ENCODE measurements at places on chromosomes 11 and 22.

DNA sequence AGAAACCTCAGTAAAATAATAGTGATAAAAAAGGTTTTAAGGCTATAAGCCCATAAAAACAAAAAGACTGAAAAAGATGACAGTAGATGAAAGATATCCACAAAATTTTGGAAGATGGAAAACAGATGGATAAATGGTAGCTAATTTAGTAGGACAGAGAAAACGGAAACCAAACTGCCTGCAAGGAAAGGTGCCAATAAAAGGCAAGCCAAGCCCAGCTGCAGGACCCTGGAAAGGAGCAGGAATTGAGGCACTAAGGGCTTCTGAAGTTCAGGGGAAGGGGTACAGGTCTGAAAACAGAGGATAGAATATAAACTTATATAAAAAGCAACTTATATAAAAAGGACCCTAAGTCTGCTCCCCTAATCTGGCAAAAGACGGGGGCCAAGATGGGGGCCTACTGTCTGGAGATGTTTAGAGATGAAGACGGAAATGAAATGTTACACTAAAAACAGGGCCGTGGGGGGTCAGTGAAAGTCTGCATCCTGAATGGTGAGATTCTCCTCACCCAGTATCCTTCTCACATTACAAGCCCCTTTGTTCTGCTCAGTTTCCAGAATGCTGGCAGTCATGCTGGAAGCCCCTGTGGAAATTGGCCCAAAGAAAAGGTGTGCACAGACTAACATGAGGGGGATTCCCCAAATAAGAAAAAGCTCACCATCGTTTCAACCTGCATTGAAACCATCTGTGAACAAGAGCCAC lies 269.3 kb upstream of the PITPNB start:
- no peak for DNase-seq

GRCh38 chr11:125494974-125495725 lies 915 bp downstream of the FEZ1 start:
- DNase-seq, result peak; percentile 47

GRCh38 chr11:46117842-46118241 lies 3.4 kb downstream of the PHF21A start:
- no peak for DNase-seq

DNA sequence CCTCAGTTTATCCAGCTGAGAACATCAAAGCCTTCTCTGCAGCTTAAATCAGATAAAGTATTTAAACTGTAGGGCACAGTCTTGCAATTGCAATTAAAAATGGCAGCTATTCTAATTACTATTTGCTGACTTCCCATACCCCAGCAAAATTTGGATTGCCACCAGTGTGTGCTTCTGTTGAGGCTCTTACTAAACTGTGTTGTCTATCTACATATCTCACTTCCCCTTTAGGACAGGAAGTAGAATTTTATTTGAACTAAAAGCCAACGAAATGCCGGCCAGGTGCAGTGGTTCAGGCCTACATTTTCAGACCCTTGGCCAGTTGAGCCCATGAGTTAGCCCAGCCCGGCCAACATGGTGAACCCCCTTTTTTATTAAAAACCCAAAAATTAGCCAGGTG lies 7.1 kb downstream of the SAA4 start:
- DNase-seq, result no peak

DNA sequence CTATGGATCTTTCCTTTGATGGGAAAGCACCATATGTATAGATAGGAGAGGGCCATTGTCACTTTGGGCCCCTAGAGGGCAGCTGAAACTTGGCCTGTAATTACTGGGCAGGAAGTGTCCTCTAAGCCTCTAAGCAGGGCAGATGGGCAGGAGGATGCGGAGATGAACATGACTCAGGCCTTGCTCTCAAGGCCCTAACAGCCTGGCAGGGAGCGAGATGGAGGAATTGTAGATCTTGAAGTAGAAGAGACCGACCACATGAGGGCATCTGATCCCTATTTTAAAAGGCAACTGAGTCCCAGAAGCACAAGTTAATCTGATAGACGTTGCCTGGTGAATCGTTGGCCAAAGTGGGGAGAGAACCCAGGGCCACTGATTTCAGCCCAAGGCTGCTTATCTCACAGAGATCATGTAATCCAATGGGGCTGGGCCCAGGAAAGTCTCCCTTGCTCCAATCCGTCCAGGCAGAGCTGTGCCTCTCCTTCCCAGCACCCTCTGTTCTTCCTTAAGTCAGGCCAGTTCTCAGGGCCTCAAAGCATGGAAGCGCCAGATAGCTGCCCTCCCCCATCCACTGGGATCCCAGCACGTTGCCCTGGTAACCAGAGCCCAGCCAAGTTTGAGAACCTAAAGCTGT lies 2.5 kb upstream of the SEPTIN3 start:
- DNase-seq, result no peak

DNA sequence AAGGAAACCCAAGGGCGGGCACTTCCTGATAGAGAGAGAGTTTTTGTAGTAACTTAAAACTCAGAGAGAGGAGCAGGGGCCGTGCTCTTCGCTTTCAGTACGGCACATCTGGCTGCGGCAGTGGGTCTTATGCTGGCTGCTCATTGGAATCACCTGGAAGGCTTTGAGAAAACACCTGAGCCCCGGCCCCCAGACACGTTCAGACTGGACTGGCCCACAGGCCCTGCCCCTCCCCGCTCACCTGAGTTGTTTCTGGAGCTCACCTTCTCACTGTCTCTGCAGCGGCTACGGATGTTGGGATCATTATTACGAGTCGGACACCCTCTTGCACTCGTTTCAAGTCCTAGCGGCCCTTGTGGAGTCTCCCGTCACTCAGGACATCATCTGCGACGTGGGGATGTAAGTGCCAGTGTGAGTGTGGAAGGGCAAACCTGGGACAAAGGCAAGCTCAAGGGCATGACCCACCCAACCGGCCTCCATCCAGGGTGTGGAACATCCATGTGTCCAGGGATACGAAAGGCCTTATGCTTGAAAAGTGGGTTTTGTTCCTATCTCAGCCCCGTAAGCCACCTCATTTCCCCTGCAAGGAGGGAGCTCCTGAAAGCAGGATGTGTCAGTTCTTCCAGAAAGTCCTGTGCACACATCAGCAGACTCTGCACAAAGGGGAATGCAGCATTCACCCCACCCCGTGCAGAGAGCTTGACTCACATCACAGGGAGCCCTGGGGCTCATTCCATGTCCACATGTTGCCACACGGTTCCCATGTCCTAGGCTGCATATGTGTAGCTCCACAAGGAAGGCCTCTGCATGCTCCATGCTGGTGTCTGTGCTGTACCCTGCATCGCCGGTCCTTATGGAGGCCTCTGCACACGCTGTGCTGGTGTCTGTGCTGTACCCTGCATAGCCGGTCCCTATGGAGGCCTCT lies 5.4 kb downstream of the NADSYN1 start:
- DNase-seq, result no peak

GRCh38 chr11:7220636-7221035 lies 31.1 kb upstream of the SYT9 start:
- DNase-seq, result no peak

GRCh38 chr22:17724678-17725499 lies 49.4 kb downstream of the BID start:
- no peak for DNase-seq

GRCh38 chr22:25475257-25476022 lies 89.0 kb upstream of the GRK3 start:
- DNase-seq, result no peak

GRCh38 chr11:75591371-75591770 lies 29.3 kb downstream of the SERPINH1 start:
- DNase-seq, result no peak

GRCh38 chr11:120196826-120197225 lies 14.0 kb upstream of the OAF start:
- no peak for DNase-seq

GRCh38 chr22:46602025-46602424 lies 18.2 kb upstream of the GRAMD4 start:
- DNase-seq, result no peak

DNA sequence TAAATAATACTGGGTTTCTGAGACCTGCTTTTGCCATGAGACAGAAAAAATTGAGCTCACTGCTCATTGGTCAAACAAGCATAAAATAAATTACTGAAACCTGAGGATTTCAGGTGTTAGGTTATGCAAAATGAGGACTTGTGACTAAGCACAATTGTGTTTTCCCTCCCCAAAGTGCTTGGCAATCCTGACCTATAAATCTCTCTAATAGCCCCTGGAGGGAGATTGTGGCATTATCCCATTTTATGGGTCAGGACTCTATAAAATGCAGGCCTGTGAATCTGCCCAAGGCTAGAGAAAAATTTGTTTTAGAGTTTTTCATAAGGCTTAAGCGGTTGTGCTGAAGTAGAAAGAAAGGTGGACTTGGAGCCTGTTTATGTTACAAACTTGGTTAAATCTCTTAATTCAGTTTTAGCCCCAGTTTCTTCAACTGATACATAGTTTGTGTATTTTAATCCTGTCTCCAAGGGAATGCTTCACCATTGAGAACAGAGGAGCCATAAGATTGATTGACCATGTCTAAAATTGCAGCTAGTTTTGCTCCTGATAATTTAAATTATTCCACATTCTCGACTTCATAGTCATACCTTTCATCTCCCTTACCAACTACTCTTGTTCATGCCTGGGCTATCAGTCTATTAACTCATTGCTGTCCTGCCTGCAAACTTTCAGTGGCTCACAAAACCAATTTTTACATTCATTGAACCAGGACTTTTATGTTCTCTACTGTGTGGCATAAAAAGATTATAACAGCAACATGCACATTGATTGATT lies 63.6 kb upstream of the LRRC4C start:
- DNase-seq, result no peak

- DNase-seq, result no peak
Observed at GRCh38 chr11:73143126-73143838, 1.2 kb upstream of the FCHSD2 start.

- no peak for DNase-seq
Observed at GRCh38 chr11:80239217-80239616, 798.4 kb upstream of the TENM4 start.

- DNase-seq, result peak; percentile 39
Observed at GRCh38 chr11:113994077-113994954, 19.4 kb downstream of the HTR3A start.

DNA sequence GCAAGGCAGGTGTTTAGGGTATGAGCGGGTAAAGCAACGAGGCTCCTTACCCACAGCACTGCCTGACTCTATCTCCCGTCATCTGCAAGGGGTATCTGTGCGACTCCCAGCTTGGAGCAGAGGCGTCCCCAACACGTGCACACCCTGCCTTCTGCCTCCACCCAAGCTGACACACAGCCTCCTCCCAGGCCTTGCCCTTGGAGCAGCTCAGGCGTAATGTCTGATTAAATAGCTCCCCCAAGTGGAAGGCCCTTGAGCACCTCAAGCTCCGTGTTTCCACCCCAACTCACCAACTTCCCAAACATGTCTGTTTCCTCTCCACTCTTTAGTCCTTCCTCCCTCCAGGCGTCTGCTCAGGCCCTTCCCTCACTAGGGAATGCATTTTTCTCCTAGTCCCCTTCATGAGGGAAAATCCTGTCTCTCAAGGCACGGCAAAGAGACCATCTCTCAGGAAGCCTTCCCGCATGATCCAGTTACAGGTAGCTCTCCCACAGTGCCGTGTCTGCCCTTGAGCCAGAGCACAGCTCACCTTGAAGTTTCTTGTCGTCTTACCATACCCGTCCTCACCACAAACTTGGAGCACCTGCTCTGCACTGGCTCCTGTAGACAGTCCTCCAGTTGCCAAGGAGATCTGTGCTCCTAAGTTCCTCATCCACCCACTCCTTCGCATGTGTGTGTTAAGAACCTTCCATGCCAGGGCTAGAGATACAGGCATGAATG lies 15.8 kb downstream of the CYB5R2 start:
- peak; percentile 44 for DNase-seq

DNA sequence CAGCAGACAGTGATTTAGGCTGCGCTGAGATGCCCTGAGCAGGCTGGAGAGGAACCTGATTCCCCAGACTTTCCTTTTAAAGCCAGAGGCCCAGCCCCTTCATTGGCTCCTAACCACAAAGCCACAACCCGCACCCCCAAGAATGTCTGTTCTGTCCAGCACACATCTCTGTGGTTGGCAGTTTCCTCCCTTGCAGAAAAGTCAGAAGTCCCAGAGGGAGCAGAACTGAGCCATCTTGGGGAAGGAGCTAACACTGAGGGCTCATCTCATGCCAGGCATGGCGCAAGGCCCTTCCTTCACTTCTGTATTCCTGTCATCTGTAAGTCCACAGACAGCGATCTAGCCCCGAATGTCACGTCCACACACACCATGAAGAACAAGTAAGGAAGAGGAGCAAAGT lies 97.1 kb upstream of the SYT13 start:
- DNase-seq, result no peak

DNA sequence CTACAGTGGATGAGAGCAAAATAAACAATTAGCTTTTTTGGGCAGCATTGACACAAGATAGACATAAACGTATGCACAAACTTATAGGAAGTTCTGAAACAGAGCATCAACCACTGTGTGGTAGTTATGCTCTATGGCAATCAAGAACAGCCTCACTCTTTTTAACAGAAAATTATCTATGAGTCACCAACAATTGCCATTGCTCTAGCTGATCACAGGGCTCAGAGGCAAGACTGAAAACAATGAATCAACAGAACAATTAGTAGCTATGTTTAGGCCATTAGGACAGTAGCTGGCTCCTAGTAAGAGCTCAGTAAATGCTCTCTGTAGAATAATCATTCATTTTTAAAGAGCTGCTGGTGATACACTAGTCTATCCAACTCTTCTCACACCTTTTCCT lies 34.9 kb upstream of the PICALM start:
- DNase-seq, result peak; percentile 50

DNA sequence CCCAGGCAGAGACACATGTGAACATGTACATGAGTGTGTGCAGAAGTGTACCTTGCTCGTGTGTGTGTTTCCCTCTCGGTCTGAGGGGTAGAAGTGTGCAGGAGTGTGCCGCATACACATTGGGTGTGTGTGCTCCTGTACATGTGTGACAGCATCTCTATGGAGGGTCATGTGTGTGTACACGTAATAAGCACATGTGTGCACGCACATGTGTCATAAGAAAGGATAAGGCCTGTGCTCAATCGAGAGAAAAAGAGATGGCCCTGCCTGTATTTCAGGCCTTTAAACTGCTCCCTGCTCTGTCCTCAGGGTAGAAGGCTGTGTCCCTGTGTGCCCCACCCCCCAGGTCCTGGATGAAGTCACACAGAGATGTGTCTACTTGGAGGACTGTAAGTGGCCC lies 61.8 kb downstream of the OTOG start:
- no peak for DNase-seq

GRCh38 chr22:22181341-22181850 lies 63.2 kb upstream of the VPREB1 start:
- no peak for DNase-seq

DNA sequence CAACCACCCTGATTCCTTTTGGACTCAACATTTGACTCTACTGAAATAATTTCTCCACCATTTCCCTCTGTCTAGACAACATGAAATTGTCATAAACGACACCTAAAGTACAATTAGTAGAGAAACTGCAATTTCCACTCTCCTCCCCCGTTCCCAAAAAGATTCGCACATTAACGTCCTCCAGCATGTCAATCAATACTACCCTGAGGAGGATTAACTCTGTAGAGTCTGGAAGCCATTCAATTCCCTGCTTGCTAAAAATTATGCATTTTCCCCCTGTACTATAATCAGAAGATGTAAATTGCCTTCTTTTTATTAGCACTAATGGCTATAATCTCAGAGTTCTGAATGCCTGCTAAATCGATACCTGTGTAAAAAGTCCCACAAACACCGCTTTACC lies 70.5 kb downstream of the AMBRA1 start:
- no peak for DNase-seq

GRCh38 chr11:44833877-44834452 lies 107.2 kb downstream of the TSPAN18 start:
- DNase-seq, result no peak

Measured in frontal cortex (tissue), 4 donors.